Activated CD4-positive, alpha-beta memory T cell treated with anti-CD3 and anti-CD28 coated beads for 36 hours (primary cell): ENCODE measurements at places on chromosomes 16 and 17.
A peak's percentile ranks its signal among the peaks of the same experiment; 100 is the strongest.

GRCh38 chr17:77456271-77456950 is 315.6 kb downstream of the SEC14L1 start:
- DNase-seq: peak; percentile 47

GRCh38 chr17:13306310-13306962 is 288.6 kb upstream of the ELAC2 start:
- DNase-seq: peak; percentile 10

- no peak for DNase-seq
Measured at GRCh38 chr17:72417627-72418026, 296.8 kb downstream of the SOX9 start.

DNA sequence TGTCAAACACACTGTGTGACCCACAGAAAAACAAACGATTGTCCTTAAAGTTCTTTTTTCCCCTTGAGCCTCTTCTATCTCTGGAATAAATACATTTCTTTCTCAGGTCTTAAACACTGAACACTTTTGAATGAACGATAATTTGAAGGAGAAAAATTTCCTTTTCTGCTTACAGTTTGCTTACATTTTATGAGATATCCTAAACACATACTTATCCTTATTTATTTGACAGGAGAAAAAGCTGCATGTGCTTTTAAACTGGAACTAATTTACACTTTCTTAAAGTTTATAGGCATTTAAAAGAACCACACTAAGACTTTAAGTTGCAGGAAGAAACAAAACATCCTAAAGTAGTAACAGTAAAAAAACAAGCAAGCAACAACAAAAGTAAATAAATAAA is 4.7 kb upstream of the IGF2BP1 start:
- no peak for DNase-seq

- DNase-seq: no peak
Measured at GRCh38 chr16:85235991-85236817, 123.9 kb upstream of the CIBAR2 start.

- DNase-seq: no peak
Measured at GRCh38 chr16:64426131-64426666, 695.7 kb downstream of the CDH11 start.
